HFFc6 (cell line): ENCODE measurements at places on chromosomes 2 and 18.
A peak's percentile ranks its signal among the peaks of the same experiment; 100 is the strongest.

DNA sequence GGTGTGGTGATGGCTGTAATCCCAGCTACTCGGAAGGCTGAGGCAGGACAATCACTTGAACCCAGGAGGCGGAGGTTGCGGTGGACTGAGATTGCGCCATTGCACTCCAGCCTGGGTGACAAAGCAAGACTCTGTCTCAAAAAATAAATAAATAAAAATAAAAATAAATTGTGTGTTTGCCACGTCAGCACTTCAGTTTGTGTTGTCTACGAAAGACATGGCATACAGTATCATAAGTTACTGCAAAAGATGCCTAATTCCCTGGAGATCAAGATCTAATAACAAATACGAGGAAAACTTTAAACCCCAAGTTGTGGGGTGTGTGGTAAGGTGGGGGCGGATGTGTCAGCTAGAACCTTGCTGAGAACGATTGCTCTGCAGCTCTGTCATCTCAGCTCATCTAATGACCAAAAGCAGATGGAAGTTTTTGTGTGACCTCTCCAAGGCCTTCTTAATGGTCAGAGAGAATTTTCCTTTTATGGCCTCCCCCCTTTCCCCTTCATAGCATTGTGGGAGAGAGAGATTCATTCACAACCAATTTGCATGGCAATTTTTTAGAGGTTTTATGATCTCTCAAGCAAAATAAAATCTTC lies 11.3 kb downstream of the NPAS2 start:
- no peak for DNase-seq

DNA sequence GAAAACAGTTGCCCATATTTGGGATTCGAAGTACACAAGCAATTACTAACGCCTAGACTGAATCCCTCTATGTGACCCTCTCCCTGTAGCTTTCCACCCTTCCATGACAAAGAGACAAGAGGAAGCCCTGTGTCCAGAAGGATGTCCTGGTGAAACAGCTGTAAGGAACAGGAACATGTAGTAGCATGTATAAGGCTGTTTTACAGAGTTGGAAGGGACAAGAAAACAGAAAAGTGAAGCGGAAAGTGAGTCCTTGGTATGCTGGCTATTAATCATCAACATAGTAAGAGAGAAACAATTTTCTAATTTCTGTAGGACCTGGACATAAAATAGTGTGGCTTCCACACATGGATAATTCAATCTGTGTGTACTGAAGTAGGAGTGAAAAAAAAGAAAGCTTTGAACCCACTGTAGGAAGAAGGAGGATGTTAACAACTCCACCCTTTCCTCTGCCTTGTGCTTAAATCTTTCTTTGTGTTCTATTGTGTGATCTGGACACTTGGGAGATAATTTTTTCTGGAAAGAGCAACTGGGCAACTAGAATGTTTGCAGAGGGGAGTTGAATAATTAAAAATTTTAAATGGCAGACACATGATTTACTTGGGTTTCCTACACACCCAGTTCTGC lies 162.3 kb upstream of the ZSWIM2 start:
- DNase-seq, result no peak

GRCh38 chr2:111534910-111535352 lies 349.1 kb downstream of the ANAPC1 start:
- DNase-seq, result peak; percentile 18

GRCh38 chr2:88429929-88430328 lies 22.6 kb downstream of the FOXI3 start:
- DNase-seq, result no peak

DNA sequence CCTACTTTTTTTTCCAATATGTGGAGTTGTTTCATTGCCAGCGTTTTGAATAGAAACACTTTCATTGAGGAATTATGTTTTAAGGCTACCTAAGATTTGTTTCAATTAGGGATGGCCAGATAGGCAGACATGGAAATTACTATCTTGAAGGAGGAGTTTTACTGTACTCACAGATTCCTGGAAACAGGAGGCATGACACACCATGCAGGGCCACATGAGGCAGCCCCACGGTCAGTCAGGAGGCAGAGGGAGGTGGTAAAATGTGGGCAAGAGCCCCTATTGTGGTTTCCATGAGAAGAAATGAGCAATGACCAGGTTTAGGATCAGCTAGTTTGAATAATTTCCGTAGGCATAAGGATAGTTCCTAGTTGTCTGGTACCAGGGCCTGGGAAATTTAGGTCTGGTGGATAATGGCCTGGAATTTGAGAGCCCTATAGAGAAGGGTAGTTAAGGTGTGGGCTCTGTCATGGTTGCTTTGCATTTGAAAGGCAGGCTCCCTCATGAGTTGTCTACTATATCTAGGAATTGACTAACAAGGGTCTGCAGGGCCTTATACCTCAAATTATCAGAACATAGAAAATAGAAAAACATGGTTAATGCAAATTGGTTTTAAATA lies 360.0 kb upstream of the KCNJ3 start:
- DNase-seq, result no peak

- peak; percentile 86 for DNase-seq
Observed at GRCh38 chr2:113894156-113894743, 4.4 kb downstream of the ACTR3 start.

DNA sequence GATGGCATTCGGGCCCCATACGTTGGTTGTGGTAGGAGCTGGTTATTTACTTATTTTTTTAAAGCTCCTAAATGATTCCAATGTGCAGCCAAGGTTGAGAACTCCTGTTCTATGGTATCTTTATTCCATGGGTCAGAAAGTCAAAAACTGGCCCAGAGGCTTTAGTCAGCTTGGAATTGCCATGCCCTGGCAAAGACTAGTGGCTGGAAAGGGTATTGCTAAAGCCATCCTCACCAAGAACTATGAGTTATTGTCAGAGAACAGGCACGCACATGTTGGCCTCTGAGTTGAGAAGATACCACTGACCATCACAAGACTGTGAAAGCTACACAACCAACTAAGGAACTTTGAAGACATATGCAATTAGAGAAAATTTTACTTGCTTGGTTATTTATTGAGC lies 47.9 kb upstream of the ACMSD start:
- no peak for DNase-seq
